ENCODE measurements at places on chromosomes 4 and X.

DNA sequence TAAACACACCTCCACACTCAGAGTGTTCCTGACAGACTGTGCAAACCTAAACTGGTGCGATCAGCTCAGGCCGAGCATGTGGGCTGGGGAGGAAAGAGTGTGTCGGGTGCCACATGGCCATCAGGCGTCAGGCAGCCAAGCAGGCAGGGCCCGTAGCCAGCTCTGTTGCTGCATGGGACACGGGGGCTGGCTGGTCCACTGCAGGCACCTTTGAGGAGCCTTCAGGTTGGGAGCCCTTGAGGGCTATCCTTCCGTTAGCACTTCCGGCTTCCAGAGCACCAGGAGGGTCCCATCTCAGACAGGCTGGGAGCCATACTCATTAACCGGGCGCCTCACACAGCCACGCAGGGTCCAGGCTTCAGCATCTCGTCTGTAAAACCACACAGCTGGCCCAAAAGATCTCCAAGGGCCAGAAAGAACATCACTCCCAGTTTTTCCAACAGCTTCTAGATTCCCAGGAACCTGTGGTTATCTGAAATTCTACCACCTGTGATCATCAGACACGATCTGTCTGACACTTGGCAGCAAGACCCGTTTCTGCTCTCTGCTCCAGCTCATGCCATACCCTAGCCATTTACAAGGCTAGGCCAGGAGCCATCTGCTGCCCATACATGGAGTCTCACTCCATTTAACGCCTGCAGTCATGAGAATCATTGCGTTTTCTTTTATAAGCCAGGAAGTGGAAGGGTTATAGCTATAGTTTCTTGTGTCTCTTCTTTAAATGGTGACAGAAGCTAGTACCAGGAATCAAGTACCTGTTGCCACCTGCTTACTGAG, 87.5 kb downstream of the NSUN7 start:
- DNase-seq = no peak

- no peak for DNase-seq
Measured at GRCh38 chrX:106734827-106735226, 8.3 kb downstream of the RNF128 start.

- no peak for DNase-seq
Measured at GRCh38 chr4:52554612-52555355, 104.3 kb downstream of the USP46 start.

DNA sequence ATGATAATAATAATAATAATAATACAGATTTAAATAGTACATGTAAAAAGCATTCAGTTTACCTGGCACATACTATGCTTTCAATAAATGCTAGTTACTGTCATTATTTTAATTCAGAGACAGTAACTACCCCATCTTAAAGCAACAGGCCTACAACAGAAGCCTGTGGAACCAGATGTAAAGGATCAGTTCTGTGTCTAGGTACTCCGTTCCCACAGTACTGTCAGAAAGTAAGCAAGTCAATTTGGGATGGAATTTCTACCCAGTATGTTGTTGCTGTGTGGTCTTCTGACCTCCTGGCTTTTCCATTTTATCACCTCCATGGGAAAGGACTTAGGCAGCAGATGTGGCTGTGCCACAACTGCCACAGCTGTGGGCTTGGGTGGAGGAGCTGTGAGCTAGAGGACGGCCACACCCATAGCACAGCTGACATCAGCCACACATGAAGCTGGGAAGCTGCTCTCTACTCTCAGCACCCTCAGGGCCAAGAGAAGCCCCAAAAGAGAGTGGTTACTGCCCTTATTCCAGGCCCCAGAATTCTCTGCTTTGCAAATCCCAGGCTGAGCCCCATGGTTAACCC, 102.8 kb downstream of the CBR4 start:
- DNase-seq = no peak

- DNase-seq = no peak
Measured at GRCh38 chrX:31112226-31112999, 40.6 kb upstream of the FTHL17 start.

DNA sequence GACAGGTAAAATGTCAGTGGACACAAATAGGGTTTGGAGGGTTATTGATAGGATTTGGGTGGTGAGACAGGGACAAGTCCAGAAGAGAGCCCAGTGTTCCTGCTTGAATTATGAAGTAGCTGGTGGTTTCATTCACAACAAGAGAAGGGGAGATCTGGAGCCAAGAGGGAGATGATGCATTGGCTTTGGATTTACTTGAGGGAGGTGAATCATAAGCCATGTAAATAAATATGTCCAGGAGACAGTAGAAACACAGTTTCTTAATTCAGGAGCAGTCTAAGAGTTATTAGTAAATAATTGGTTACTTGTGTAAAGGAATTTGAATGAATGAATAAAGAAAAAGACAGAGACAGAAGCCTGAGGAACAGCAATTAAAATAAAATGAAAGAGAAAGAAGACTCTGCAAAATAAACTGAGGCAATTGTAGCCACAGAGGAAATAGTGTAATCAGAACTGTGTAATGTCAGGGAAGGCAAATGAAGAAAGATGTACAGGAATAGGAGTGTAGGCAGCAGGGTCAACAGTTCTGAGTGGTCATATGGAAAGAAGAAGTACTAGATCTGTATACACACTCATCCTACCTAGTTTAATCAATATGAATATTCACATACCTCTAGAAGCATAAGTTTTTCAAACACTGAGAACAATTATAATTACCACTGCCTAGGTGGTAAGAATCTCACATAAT, 50.2 kb upstream of the CXCL8 start:
- no peak for DNase-seq

All from NCI-H1417 treated with DMSO at 0.1 percent for 48 hours (cell line).